ENCODE measurements at places on chromosomes 11 and 22.
A peak's percentile ranks its signal among the peaks of the same experiment; 100 is the strongest.

DNA sequence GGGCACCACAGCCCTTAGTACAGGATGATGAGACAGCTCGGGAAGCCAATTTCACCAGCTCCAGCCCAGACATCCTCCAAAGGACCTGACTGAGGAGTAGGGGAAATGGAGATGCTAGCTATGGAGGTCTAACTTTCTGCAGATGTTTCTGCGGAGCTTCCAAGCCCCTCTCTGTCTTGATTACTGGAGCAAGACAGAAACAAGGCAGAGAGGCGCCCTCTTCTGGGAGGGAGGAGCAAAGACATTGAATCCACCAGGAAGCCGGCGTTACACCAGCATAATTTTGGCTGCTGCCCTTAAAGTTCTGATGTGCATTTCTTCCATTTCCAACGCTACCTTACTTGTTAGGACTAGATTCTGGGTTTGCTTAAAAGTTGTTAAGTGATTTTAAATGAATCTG is 107.3 kb upstream of the HSD17B12 start:
- peak; percentile 69 for DNase-seq

- peak; percentile 31 for DNase-seq
These were observed 1.0 kb downstream of the KIAA1671 start for GRCh38 chr22:24953384-24954113.

GRCh38 chr22:17411213-17411612 is 42.0 kb downstream of the CECR2 start:
- peak; percentile 88 for DNase-seq

DNA sequence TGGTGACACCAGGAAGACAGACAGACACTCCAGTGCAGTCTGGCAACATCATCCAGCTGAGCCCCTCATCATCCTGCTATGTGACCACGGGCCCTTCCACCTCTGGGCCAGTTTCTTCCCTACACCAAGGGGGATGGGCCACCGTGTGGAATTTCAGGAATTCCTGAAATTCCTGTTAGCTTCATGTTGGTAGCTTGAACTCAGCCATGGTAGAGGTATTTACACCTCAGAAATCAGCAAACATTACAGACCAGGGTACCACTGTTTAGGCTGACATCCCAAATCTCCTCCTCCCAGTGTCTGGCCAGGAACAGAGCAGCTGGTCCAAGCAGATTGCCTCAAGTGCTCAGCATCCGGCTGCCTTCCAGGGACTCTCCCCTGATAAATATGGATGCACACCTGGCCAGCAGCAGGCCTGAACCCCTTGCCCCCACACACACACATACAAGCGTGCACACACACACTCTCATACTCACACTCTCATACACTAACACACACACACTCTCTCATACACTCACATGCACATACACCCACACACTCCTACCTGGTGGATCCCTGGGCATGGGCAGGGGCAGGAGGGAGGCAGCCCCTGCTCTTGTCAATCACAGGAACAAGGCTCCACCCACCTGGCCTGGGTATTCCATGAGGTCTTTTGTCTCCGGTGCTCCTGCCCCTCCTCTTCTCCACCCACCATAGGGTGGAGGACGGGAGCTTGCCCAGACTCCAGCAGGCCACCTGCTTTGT is 85.2 kb downstream of the BUD13 start:
- DNase-seq, result no peak

- no peak for DNase-seq
These were observed 49.2 kb upstream of the SESN3 start for GRCh38 chr11:95279921-95280868.

DNA sequence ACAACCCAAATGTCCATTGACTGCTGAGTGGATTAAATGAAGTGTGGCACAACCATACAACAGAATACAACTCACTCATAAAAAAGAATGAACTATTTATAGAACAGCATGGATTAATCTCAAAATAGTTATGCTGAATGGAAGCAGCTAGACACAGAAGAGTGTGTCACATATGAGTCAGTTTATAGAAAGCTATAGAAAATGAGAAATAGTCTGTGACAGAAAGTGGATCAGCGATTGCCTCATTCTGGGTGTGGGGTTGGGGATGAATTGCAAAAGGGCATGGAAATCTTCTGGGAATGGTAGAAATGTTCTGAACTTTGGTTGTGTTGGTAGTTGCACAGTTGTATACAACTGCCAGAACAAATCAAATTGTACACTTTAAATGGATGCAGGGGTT is 37.4 kb downstream of the PRR5L start:
- DNase-seq, result no peak

GRCh38 chr22:43152357-43153071 is 1.2 kb downstream of the TSPO start:
- DNase-seq, result no peak

- DNase-seq, result no peak
These were observed 101.6 kb downstream of the NTM start for GRCh38 chr11:131471976-131472375.

GRCh38 chr11:116613206-116613875 is 159.4 kb downstream of the BUD13 start:
- DNase-seq, result no peak

GRCh38 chr11:72552399-72552910 is 118.1 kb upstream of the CLPB start:
- DNase-seq, result no peak

GRCh38 chr11:129489249-129489648 is 113.6 kb downstream of the BARX2 start:
- no peak for DNase-seq

GRCh38 chr11:106420048-106420665 is 342.7 kb downstream of the AASDHPPT start:
- DNase-seq, result no peak

GRCh38 chr22:33697640-33698039 is 222.6 kb downstream of the LARGE1 start:
- DNase-seq, result no peak

GRCh38 chr22:36220451-36220921 is 18.8 kb downstream of the APOL2 start:
- DNase-seq, result no peak

GRCh38 chr11:117501237-117501898 is 173.7 kb downstream of the CEP164 start:
- no peak for DNase-seq

GRCh38 chr11:21179770-21180169 is 510.4 kb downstream of the NELL1 start:
- no peak for DNase-seq

DNA sequence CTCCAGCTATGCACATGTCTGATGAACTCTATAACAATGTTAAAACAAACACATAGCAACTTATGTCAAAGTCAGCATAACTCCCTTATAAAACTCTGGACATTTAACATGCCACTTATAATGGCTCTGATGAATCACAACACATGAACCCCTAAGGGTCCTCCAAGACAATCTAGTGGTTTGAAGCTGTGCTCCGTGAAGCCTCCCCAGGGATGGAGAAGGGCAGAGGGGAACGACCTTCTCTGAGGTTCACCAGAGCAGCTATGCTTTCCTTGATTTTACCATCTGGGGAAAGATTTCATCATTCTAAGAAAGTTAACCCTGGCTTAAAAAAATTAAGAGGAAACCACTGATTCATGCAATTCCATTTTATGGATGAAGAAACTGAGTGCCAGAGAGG is 84.4 kb downstream of the MPPED2 start:
- no peak for DNase-seq

DNA sequence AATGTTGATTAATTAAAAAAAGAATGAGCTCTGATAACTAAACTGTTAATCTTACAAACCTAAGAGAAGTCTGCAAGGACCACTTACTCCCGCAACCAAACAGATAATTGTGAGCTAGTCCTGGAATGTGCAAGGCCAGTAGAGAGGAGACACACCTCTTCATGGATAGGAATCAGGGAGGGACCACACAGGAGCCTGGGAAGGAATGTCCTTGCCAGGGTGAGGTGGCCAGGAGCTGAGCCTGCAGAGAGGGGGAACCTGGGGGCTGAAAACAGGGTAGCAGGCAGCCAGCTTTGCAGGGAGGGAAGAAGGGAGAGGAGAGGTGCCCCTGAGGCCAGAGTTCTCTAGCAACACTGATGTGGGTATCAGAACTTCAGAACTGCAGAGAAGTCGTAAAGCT is 9.4 kb upstream of the NLRP10 start:
- no peak for DNase-seq

DNA sequence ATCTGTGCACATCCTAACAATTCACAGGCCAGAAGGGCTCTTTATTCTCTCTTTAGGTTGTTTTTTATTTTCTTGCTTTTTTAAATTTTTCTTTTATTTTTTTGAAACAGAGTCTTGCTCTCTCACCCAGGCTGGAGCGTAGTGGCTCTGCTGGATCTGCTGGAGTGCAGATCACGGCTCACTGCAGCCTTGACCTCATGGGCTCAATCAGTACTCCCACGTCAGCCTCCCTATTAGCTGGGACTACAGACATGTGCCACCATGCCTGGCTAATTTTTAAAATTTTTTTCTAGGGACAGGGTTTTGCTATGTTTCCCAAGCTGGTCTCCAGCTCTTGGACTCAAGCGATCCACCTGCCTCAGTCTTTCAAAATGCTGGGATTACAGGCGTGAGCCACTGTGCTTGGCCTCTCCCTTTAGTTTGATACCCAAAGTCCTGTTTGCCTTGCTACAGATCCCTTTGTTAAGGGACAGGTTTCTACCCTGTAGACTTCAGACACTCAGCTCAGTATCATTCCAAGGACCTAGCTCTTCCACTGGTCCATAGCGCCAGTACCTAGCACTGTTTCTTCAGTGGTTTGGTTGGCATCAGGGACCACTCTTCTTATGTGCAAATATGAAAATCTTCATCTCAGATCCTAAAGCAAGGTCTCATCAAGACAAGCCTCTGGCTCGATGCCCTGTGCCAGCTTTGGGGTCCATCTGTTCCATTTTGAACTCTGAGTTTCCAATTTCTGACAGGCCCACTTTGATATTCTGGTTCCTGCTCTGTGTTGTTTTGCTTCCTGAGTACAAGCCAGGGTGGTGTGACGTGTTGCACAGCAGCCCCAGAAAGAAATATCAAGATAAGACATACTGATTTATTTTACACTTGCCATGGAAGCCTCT is 211.7 kb downstream of the FAT3 start:
- no peak for DNase-seq

GRCh38 chr11:4991060-4991459 is 3.6 kb upstream of the OR51L1 start:
- no peak for DNase-seq

- DNase-seq, result peak; percentile 99
These were observed at the start of gene CTNND1 for GRCh38 chr11:57761301-57762234. Gene CTNND1 (plus strand): TSS chr11:57761802. CDS start chr11:57791479, 29,677 bp downstream.

GRCh38 chr11:10653946-10654810 is 39.4 kb downstream of the IRAG1 start:
- DNase-seq, result peak; percentile 43

DNA sequence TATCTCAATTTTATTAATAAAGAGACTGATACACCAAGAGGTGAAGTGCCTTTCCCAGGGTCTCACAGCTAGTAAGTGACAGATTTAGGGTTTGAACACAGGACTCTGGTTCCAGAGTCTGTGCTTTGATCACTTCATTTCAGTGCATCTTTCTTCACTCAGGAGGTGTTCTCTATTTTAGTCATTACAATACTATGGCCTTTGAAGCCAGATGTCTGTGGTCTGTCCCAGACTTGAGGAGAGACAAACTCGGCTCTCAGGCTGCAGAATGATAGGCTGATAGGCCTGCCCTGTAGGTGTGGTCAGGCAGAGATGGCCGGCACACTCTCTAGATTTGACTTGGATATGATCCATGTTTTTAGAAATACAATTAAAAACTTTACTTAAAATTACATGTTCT is 478.5 kb upstream of the CCDC90B start:
- no peak for DNase-seq

GRCh38 chr11:120719348-120719747 is 207.8 kb downstream of the GRIK4 start:
- DNase-seq, result no peak

- DNase-seq, result no peak
These were observed 805.7 kb downstream of the METTL15 start for GRCh38 chr11:28913883-28914282.

DNA sequence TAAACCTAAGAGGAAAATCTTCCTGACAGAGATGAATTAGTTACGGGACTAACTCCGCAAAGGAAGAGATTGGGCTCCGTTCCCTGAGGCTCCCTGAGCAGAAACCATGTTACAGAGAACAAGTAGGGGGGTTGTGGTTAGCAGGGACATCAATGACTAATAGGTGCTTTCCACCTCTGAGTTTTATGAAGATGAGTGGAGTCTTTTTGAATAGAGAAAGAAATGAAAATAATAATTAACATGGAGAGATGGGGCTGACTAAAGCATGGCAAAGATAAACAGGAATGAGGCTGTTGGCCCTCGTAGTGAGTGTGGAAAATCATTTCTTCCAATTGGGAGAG is 47.5 kb upstream of the PICALM start:
- no peak for DNase-seq

GRCh38 chr11:112762707-112763090 is 198.5 kb upstream of the NCAM1 start:
- no peak for DNase-seq

DNA sequence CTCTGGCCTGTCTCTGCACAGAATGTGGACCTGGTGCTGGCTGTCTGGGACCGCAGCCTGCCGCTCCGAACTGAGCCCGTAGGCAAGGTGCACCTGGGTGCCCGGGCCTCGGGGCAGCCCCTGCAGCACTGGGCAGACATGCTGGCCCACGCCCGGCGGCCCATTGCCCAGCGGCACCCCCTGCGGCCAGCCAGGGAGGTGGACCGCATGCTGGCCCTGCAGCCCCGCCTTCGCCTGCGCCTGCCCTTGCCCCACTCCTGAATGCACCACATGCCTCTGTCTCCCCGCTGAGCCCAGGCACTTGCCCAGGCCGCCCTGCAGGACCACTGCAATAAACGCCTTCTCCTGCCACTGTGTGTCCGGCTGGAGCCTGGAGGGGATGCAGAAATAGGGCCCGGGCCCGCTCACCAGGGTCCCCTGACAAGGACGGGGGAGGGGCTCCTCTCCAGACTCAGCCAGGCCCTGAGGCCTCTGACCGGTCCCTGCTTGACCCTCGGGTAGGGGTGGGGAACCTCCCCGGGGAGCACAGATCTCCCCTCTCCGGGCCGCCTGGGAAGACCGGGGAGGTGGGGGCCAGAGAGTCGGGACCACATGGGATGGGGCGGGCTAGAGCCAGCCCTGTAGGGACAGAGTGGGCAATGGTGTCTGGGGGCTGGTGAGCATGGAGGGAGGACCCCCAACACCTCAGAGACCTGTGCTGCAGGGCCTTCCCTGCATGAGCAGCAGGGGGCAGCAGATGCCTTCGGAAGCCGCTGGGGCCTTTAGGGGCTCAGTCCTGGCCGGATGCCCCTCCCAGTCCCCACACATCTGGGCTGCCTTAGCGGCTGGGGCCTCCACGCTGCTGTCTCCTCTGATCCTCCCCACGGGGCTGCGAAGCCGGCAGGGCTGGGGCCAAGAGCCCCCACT is 1.4 kb upstream of the TNNI2 start:
- no peak for DNase-seq

DNA sequence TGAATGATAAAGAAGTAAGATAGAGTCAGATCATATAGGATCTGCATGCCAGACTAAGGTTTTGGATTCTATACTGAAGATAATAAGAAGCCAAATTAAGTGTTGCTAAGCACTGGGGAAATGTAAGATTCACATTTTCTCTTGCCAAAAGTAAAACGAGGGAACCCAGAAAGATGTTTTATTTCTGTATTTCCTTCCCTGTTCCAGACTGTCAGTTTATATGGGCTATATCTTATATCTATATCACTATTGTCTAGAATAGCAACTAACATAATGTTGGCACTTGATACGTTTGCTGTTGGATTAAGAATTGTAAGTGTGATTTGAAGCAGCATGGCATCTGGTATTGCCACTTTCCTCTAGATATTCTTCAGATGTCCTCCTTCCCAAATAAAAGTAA is 8.3 kb downstream of the OR52E6 start:
- no peak for DNase-seq

Measured in spinal cord (tissue), 10 donors.